ENCODE measurements at places on chromosomes 12 and 14.

- DNase-seq, result no peak
Measured at GRCh38 chr12:6367065-6367968, 8.0 kb downstream of the SCNN1A start.

- DNase-seq, result no peak
Measured at GRCh38 chr12:64618953-64619590, 8.8 kb downstream of the RASSF3 start.

- no peak for DNase-seq
Measured at GRCh38 chr12:130655010-130655409, 61.1 kb downstream of the RIMBP2 start.

- no peak for DNase-seq
Measured at GRCh38 chr12:15834575-15834974, 45.4 kb upstream of the EPS8 start.

DNA sequence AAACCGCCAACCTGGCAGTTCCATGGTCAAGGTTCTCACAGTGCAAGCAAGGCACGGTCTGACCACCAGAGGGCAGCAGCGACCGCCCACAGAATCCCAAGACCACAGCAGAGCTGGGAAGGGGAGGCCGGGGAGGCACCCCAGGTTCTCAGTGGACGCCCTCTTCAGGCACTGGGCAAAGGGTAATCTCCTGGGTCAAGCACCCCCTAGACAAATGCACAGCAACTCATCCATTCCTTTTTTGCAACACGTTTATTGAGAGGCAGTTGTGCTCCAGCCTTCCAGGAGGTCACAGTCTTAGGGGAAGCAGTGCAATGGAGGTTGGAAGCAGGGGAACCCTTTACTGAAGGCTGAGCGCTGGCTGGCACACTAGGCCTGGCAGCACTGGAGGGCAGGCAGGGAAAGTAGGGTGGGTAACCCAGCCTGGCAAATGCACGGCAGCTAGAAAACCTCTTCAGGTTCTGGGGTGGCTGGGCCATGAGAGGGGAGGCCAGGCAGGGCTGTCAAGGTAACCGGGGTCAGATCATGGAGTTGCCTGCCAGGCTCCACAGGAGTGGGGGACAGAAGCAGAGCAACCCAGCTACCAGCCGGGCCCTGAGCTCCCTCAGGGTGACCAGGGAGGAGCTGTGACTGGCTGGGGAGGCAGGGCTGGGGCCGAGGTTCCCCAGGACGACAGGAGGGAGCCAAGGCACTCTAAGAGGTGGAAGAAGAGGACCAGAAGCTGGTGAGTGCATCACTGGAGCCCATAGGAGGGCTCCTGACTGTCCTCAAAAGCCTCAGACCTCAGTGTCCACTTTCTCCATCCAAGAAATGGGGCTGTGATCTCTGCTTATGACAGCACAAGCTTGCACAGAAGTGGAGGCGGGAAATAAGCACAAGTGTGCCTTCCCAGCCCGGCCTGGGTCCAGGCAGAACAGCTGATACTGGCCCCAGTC, 1.8 kb upstream of the RHOF start:
- peak; percentile 78 for DNase-seq

DNA sequence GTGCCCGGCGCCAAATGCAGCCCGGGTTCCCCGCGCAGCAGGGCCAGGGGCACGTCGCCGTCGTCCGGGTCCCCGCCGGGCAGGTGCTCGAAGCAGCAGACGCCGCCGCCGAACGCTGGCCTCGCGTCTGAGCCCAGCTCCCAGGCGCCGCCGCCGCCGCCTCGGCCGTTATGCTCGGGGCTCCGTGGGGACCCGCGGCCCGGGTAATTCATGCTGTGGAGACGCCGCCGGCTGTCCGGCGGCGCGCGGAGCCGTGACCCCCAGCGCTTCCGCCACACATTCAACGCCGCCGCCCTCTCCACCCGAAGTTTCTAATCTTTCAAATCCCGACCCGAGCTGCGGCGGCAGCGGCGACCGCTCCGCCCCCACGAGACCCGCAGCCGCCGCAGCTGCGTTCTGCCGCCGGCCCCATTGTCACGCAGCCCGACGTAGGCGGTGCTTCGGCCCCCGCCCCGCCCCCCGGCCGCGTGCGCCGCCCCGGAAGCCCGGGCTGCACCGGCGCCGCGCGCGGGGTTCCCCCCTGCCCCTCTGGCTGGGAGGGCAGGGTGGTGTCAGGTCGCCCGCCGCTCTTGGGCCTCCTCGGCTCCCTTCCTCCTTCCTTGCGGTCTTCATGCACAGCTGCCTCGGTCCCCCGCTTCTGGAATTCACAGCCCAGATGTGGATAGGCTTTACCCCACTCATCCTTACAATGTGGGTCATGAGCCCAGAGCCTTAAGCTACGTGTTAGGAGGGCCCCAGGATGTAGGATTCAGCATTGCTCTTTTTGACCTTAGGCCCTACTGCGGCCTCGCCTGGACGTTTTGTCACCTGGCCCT, at the start of gene DDHD1:
Gene DDHD1, minus strand, starts transcription at position 437 of the 815 bp plus-strand sequence. Its CDS starts 225 bp downstream, at position 212.
- peak; percentile 13 for DNase-seq

GRCh38 chr14:77305696-77306095, 15.0 kb downstream of the POMT2 start:
- peak; percentile 37 for DNase-seq

GRCh38 chr14:59292028-59292427, 103.6 kb downstream of the DAAM1 start:
- no peak for DNase-seq

DNA sequence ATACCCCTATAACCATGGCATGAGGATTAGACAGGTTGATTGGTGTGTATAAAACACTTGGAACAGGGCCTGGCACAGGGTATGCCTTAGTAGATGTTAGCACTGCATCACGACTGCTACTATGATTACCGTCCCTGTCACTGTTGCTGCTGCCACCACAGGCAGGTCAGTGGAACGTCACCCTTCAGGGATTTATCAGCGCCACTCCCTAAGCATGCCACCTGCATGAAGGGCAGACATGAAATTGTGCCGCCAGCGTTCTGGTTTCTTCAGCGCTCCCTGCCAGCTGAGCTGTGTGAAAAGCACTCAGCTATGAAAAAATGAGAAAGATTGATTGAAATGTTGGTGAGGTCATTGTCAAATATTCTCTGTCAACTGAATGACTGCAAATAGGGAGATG, 477.0 kb downstream of the DPF3 start:
- no peak for DNase-seq

- DNase-seq, result no peak
Measured at GRCh38 chr14:104877806-104878550, 12.9 kb downstream of the CEP170B start.

GRCh38 chr12:112408621-112409020, 784 bp downstream of the RPL6 start:
- no peak for DNase-seq

DNA sequence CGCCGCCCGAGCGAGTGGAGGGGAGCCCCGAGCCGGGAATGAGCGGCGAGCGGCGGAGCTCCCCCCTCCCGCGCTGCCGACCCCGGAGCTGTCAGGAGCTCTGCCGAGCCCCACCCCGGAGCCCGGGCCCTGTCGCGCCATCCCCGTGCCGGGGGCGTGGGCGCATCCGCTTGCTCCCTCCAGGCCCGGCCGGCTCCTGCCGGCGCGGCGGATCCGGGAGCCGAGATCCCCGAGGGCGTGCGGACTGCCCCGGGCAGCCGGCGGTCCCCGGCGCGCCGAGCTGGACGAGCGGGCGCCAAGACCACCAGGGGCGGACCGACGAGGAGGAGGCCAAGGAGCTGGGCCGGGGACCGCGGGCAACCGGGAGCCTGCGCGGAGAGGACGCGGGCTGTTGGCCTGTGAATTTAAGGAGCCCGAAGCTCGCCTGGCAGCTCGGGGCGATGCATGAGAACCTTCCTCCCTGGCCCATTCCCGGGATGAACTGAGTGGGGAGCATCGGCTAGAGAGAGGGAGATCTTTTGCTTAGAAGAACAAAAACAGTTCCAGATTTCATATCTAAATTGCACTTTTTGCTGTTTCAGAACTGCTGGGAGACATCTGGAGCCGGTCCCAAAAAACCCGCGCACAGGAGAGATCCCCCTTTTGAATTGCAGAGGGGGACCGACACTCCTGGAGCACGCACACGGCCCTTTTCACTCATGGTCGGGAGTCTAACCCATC, 2.0 kb downstream of the PTHLH start:
- peak; percentile 17 for DNase-seq

- DNase-seq, result no peak
Measured at GRCh38 chr12:55777856-55778255, 34.9 kb downstream of the GDF11 start.

DNA sequence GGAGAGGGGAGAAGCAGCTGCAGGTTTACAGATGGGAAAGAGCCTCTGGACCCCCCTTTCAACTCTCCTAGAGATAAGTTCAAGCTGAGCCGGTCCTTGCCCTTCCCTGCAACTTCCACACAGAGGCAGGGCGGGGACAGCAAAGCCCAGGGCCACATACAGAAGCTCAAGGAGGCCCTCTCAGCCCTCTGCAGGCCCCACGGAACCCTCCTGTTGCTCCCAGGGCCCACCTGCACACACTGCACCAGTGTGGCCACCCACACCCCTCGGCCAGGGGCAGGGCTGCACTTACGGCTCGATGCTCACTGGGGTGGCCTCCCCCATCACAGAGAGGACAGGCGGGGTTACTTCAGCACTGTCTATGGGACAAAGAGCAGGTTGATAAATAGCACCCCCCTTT, 13.0 kb upstream of the PNMA1 start:
- DNase-seq, result no peak

DNA sequence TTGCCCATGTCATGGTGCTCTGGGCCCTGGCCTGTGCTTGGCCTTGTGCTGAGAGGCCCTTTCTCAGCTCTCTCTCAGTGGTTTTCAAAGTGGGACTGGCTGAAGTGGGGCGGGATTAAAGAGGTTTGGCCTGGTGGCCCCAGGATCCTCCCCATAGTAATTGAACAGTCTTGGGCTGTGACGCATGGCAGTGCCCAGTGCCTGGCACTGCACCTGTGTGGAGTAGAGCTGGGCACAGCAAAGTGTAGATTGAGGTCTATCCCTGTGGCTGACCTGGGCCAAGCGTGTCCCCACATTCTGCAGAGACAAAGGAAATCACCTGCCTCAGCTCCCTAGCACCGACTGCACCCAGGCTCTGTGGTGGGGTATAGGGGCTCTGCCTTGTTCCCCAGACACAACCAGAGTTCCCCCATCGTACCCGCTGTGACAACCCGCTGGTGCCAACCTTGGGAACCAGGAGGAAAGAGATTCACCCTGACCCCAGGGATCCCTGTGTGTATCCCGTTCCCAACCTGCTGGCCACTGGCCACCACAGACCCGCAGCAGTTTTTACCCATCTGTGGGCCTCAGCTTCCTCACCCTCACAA, 9.9 kb upstream of the CYP46A1 start:
- no peak for DNase-seq

- DNase-seq, result no peak
Measured at GRCh38 chr12:11067514-11067913, 5.4 kb upstream of the TAS2R46 start.

DNA sequence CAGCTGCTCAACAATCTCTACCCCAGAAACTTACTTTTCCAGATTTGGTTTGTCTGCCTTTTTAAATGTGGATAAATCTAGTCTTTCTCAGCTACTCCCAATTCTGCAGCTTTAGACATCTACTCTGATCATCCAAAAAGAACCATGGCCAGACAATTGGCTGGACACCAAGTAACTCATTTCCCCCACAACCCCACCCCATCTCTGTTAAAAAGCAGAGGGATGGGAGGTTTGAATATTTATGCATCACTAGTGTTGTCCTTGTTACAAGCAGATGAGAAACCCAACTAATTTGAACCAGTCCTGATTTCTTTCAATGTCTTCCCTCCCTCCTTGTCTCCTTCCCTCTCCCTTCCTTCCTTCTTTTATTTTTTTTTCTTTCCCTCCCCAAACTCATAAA, 391.9 kb downstream of the GALC start:
- no peak for DNase-seq

DNA sequence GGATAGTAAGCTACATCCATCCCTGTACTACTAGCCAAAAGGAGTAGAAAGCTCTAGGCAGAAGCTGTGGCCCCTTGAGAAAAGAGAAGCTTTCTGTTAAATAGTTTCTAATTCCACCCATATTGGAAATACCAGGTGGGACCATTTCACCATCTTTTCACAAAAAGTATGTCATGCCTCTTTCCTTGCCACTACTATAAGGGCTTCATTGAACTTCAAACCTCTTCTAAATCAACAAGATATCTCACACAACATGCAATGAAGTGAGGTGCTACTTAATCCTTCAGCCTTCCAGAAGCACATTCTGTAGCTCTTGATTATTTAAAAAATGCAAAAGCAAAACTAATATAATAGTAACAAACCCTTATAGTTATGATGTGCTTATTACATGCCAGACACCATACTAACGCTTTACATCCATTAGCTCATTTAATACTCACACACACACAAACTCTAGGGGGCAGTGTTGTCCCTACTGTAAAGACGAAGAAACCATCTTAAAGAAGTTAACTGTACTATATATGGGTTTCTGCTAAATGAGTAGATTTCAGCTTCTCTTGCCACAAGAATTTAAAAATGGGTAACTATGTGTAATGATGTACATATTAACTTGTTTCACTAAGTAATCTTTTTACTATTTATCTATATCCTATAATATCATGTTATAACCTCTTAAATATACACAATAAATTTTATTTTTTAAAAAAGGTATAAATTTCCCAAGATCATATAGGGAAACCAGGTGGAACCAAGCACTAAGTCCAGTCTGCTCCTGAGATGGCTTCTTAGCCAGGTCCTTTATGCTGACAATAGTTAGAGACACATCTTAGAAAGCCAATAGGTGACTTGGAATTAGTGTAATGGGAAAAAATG, 124.4 kb downstream of the RPS29 start:
- DNase-seq, result no peak

GRCh38 chr14:36585100-36585499, 2.7 kb upstream of the NKX2-8 start:
- no peak for DNase-seq

- DNase-seq, result no peak
Measured at GRCh38 chr14:58118097-58118815, 33.8 kb downstream of the ARMH4 start.

DNA sequence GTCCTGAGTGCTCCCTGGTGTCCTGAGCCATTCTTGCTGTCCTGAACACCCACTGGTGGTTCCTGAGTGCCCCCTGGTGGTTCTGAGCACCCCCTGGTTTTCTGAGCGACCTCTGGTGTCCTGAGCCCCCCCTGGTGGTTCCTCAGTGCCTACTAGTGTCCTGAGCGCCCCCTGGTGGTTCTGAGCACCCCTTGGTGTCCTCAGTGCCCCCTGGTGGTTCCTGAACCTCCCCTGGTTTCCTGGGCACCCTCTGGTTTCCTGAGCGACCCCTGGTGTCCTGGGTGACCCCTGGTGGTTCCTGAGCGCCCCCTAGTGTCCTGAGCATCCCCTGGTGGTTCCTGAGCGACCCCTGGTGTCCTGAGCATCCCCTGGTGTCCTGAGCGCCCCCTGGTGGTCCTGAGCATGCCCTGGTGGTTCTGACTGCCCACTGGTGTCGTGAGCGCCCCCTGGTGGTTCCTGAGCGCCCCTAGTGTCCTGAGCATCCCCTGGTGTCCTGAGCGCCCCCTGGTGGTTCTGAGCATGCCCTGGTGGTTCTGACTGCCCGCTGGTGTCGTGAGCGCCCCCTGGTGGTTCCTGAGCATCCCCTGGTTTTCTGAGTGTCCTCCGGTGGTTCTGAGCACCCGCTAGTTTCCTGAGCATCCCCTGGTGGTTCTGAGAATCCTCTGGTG, 473.1 kb downstream of the TMEM121 start:
- peak; percentile 1 for DNase-seq
